ENCODE measurements at places on chromosomes 3 and 15.

- no peak for DNase-seq
Observed at GRCh38 chr3:154690413-154690812, 260.4 kb upstream of the GPR149 start.

DNA sequence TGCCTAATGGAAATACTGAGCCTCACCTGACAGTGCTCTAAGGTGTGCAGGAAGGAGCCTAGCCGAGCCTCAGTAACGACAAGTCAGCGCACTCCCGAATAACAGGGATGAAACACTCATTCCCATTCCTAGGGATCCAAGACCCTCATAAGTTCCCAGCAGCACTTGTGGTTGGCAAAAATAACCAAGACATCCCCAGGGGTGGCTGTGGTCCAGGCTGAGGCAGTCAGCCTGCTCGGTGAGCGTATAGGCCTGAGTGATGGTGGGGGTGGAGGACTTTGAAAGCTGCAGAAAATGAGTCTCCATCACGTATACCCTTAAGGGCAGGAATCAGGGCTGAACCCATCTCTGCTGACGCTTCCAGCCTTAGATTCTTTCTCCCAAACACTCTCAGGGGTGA is 120.1 kb downstream of the SMAD6 start:
- DNase-seq, result no peak

GRCh38 chr3:77055841-77056341 is 16.0 kb downstream of the ROBO2 start:
- no peak for DNase-seq

- DNase-seq, result no peak
Observed at GRCh38 chr3:173583496-173583895, 186.0 kb downstream of the NLGN1 start.

DNA sequence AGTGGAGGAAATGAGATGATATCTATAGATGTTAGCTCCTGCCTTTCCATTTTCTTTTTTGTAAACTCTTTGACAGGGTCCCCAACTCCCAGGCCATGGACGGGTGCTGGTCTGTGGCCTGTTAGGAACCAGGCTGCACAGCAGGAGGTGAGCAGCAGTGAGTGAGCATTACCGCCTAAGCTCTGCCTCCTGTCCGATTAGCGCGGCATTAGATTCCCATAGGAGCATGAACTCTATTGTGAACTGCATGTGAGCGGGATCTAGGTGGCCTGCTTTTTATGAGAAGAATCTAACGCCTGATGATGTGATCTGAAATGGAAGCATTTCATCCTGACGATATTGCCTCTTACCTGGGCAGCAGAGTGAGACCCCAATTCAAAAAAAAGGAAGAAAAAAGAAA is 56.8 kb upstream of the CHD2 start:
- DNase-seq, result no peak

DNA sequence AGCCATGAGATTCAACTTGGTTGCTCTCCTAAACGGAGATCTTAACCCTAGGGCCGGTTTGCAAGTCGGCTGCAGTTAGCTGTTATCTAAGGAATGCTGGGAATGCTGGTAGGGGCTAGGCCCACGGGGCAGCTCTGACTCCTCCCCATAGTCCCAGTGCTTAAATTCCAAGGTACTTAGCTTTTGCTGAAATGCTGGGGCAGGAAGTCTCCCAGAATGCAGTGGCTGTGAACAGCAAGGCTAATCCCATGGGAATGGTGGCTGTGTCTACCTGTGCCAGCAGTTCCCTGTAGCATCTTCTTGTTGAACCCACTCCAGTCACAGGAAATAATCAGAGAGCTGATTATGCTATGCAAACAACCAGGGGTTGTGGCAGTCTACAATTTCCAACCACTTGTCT is 102.5 kb upstream of the TJP1 start:
- no peak for DNase-seq

DNA sequence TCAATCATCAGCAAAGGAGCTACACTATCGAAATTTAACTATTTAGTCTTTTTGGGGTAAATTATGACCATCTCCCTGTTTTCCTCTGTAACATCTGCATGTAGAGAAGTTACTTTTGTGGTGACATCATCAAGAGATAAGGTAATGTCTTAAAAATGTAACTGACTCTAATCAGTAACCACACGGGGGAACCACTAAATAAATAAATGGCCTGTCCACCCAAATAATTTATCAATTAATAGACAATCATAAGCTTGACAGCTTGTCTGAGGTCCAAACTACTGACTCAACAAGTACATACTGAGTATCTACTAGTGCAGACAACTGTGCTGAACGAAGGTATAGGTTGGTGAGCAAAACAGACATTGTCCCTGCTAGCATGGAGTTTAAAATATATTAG is 219.3 kb downstream of the SLC9A9 start:
- no peak for DNase-seq

DNA sequence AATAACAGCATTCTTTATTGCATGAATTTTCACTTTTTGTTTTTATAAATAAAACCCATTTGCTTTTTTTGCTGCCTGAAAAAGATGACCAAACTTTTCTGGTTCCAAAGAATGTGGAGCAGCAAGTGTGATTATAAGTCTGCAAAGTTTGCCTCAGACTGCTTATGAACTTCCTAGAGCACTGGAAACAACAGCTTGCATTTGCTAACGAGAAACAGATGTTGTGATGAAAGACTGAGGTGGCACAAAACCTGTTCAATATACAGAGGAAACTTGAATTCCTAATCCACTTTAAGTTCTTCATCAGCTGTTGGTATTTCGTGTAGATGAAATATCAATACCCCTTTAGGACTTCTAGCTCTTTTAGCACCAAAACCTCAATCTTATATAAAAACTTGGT is 9.3 kb downstream of the ZPLD1 start:
- DNase-seq, result no peak

DNA sequence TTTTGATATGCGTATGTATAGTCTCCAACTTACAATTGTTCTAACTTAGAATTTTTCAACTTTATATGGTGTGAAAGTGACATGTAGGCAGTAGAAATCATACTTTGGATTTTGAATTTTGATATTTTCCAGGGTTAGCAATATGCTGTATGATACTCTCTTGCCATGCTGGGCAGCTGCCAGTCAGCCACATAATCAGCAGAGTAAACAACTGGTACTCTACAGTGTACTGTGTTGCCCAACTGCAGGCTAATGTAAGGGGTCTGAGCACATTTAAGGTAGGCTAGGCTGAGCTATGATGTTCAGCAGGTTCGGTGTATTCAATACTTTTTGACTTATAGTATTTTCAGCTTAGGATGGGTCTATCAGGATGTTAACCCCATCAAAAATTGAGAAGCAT is 52.0 kb upstream of the RYK start:
- DNase-seq, result no peak

DNA sequence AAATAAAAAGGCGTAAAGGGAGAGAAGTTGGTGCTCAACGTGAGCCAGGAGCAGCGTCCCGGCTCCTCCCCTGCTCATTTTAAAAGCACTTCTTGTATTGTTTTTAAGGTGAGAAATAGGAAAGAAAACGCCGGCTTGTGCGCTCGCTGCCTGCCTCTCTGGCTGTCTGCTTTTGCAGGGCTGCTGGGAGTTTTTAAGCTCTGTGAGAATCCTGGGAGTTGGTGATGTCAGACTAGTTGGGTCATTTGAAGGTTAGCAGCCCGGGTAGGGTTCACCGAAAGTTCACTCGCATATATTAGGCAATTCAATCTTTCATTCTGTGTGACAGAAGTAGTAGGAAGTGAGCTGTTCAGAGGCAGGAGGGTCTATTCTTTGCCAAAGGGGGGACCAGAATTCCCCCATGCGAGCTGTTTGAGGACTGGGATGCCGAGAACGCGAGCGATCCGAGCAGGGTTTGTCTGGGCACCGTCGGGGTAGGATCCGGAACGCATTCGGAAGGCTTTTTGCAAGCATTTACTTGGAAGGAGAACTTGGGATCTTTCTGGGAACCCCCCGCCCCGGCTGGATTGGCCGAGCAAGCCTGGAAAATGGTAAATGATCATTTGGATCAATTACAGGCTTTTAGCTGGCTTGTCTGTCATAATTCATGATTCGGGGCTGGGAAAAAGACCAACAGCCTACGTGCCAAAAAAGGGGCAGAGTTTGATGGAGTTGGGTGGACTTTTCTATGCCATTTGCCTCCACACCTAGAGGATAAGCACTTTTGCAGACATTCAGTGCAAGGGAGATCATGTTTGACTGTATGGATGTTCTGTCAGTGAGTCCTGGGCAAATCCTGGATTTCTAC is at the start of gene RARB:
RARB (plus strand) TSS at position 322 of the 847 bp plus-strand sequence; CDS start at position 791, 469 bp downstream.
- no peak for DNase-seq

GRCh38 chr15:26759986-26760385 is 12.9 kb downstream of the GABRB3 start:
- no peak for DNase-seq

DNA sequence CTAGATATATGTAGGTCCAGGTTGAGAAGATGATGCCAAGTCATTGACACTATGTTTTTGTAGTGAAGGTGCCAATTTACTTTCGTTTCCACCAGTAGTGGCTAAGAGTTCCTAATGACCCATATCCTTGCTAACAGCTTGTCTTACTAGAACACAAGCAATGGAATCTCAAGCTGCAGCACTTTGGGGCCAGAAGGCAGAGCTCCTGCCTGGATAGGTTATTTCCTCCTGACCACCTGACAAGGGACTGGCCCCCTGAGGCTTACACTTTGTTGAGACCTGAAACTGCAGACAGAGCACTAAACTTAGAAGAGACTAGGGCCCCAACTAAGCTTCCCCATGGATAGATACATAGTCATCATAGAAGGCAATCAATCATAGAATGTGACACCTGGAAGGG is 11.7 kb downstream of the ONECUT1 start:
- DNase-seq, result no peak

DNA sequence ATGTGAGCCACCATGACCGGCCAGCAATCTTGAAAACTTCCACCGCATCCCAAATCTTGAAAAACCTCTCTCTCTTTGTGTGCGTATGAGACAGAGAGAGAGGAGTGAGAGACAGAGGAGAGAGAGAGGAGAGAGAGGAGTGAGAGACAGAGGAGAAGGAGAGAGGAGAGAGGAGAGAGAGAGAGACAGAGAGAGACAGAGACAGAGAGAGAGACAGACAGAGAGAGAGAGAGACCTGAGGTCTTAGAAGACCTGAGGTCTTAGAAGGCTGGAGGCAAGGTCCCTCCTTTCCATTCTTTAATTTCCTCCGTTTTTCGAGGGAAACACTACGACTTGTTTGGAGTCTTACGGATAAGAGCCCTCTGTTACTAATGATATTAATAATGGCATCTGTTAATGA is 39.5 kb downstream of the TMEM40 start:
- no peak for DNase-seq

DNA sequence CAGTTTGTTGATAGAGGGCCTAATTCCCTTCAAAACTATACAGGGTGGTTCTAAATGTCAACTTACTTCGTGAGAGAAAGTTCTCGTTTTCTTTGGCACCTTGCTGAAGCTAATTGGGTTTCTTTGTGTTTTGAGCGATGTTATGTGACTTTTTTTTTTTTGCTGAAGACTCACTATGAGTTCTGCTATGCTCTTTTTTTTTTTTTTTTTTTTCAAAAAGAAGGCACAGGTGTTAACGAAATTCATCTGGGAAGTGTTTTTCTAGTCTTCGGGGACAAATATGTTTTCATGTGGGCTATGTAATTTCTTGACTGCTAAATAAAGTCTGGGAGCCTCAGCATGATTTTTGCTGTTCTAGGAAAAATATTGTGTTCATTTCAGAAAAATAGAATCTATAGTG is 81.5 kb downstream of the PEX5L start:
- DNase-seq, result no peak

DNA sequence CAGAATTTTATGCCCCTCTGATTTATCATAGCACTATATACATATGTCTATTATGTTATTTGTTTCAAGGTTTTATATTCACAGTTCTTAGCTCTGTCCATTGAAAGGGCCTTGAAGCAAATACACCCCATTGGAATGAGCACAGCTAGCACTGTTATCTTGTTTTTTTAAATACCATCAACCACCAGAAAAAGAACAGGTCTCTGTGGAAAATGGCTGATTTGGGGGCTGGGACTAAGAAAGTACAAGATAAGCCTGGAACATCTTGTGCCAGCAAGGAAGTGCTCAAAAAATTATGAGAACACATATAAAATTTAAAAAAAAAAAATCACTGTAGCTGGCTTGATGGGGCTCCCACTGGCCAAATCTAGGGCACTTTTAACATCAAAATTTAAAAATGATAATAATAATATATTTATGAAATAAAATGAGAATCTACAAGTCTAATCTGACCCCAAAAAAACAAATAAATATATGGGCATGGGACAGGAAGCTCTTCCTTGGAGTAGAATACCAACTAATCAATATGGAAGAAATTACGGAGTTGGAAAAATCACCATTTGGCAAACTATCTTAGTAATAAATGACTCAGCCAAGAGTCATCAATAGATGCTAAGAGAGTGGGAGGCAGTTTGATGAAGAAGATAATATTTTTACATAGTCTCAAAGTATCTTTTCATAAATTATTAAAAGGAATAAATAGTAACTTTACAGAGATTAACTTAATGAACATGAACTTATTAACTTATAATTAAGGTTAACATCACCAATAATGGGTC is 20.5 kb downstream of the IFT80 start:
- no peak for DNase-seq

- no peak for DNase-seq
Observed at GRCh38 chr3:175020101-175020500, 161.0 kb downstream of the NAALADL2 start.

DNA sequence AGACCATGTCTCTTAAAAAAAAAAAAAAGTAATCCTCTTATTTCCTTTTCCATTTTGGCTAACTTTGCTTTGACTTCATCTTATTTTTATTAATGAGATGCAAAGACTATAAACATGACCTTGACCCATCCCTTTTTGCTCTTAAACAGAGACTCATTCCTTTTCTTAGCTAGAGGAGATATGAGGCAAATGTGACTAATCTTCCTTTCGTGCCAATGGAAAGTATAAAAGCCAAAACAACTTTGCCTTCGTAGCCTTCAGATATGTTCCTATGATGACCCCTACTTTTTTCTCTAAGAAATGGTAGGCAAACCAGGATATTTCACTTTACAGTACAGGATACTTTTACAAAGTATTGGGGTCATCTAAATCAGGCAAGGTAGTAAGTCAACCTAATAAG is 36.9 kb upstream of the GOLGB1 start:
- no peak for DNase-seq

GRCh38 chr3:103181160-103181559 is 746.3 kb downstream of the ZPLD1 start:
- DNase-seq, result no peak

DNA sequence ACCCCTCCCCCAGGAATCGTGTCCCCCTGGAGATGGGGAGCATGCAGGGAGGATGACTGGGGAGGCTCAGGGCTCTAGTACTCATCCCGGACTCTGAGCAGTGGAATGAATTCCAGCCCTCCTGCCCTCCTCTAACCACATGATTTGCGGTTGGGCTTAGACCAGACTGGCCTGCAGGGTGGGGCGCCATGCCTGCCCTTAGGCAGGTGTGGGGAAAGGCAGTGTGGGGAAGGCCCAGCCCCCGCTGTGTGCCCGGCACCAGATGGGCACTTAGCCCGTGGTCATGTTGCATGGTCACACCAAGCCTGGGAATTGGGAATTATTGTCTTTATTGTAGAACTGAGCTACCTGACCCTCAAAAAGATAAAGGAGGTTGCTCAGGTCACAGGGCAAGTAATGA is 283.8 kb downstream of the TLE3 start:
- no peak for DNase-seq

DNA sequence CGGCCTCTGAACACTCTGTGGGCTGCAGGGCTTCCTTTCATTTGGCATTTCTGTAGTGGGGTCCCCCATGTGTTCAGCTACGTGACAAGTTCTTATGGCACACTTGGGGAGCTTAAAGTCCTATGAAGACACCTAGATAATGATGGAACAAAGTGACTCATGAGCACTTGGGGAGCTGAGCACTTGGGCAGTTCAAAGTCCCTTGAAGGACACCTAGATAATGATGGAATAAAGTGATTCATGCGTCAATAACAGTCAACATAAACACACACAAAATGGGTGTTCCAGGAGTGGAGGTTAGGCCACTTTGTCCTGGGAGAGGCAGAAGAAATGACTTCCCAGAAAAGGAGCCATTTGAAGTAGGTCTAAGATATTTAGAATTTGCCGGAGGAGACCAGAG is 66.6 kb downstream of the LDHAL6B start:
- DNase-seq, result no peak

Measured in stimulated activated CD8-positive, alpha-beta memory T cell treated with anti-CD3 and anti-CD28 coated beads, Interleukin-12 subunit alpha, Interleukin-12 subunit beta, amount 100 ng/mL, for 1 hour (primary cell).